Activated CD4-positive, alpha-beta T cell treated with anti-CD3 and anti-CD28 coated beads, Interleukin-2, amount 50 U/mL, for 48 hours (primary cell): ENCODE measurements at places on chromosomes 3 and 15.

DNA sequence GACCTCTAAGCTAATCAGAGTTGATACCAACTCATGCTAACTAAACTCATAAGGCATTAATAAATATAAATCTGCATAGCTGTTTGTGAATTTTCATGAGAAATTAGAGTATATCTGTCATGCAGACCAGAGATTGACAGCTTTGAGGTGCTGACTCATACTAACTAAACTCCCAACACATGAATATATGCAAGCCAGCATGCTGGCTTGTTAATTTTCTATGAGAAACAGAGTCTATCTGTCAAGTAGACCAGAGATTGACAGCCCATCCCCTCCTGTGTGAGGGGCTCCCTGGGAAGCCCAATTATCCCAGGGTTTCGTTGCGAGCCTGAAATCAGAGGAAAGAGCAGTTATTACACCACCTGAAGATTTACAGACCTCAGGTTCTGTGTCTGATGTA, 69.3 kb downstream of the CD47 start:
- no peak for DNase-seq

DNA sequence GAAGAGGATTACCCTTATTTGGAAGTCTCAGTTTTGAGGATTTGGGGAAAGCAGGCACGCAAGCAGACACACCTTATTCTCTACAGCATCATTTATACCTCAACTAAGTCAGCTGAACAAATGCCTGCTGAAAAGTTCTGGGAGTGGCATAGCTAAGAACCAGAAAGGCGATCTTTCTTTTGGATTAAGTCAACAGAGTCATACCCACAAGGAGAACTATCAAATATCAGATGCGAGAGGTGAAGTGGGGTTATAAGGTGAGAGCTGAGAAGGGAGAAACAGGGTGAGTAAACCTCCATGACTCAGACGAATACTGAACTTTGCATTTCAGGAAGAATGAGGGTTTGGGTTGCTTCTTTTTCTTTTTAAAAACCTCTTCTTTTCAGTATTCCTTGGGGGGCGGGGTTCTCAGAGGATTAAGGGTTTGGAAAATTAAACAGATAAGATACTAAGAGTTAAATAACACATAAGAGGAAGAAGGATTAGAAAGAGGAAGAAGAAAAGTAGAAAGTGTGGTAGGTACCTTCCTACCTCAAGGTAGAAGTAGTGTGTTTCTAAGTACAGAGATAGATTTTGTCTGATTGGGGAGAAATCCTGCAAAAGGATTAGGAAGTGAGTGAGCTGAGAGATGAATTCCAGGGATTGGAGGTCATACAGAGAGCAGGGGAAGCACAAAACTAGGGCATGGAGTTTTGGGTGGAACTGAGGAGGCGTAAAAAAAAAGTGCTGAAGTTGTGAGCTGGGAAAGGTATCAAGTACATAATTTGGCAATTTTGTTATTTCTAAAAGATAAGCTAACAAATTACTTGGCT, 41.3 kb upstream of the ICE2 start:
- DNase-seq: no peak

GRCh38 chr3:164852866-164853265, 225.4 kb downstream of the SI start:
- DNase-seq: no peak

DNA sequence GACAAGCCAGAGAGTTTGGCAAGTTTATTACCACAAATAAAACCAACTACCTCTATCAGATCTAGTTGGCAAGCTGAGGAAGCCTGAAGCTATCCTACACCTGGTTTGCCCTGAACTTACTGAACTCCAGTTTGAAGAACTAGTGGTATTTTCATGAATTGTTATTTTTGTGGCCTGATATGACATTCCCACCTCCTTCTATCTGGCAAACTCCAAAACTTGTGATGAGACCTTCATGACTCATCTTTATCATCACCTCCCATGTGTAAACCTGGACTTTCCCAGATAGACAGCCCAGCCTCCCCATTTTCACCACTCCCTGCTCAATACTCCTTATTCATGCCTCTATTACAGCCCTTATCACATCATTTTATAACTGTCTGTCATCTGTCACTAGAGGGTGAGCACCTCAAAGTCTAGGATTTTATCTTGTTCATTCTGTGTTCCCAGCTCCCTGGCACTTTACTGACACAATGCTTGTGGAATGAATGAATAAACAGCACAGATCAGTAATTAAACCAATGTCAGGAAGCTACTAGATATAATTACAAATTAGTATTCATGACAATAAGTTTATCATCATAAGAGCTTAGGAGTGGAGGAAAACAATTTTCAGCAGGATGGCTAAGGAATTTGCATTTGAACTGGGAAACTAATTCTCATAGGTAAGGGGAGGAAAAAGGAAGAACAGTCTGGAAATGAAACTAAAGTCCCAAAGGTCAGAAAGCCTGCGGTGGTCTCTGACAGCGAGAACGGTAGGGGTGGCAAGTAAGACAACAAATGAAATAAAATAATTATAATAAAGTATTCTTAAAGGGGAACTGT, 13.2 kb upstream of the TRANK1 start:
- no peak for DNase-seq

- no peak for DNase-seq
Observed at GRCh38 chr3:123783811-123784210, 100.3 kb downstream of the MYLK start.

DNA sequence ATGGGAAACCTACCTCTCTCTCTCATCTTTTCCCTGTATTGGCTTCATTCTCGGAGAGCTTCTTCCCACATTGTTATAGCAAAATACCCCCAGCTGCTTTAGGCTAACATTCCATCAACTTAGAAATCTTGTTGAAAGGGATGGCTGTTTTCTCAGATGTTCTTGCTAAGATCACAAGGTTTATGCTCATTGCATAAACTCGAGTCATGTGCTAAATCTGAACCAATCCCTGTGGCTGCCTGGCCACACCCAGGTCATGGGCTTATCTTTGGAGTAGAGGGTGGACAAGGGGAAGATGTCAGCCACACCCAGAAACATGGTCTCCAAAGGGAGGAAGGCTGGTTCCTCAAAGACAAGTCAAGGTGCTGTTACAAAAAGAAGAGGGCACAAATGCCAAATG, 150.6 kb upstream of the UMPS start:
- no peak for DNase-seq

- DNase-seq: no peak
Observed at GRCh38 chr3:135018149-135018923, 223.3 kb downstream of the EPHB1 start.

- DNase-seq: no peak
Observed at GRCh38 chr15:49045751-49046219, 461 bp downstream of the SECISBP2L start.

DNA sequence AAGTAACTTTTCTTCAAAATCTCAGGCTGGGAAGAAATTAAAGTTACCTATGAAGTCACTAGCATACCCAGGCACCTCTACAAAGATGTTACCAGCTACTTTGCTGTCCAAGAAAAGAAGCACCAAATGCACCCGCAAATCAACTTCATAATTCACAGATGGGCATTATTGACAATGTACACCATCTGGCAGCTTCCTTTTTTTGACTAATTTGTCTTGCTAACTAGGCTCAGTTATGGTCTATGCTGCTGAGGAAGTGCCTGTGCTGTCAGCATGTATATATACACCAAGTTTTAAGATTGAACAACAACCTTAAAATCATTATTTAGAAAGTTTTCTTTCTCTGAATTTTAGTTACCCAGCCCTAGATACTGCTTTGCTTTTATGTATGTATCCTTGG, 93.8 kb downstream of the NSUN3 start:
- DNase-seq: no peak

GRCh38 chr3:70970171-70970570, 613.4 kb downstream of the FOXP1 start:
- no peak for DNase-seq

- DNase-seq: no peak
Observed at GRCh38 chr3:9647450-9647849, 1.9 kb upstream of the MTMR14 start.

DNA sequence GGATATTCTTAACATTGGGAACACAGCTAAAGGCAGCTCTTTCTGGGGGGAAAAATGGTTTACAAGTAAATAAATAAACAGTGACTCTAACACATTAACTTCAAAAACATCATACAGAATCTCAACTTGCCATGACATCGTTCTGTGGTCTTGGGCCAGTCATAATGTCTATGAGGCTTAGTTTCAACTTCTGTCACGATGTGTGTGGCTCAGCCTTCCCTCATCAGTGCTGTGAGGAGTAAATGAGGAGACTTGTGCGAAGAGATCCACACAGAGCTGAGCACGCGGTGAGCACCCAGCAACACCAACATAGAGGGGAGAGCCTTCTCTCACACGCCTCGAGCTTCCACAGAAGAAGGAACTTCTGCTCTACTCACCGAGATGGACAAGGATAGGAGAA, 49.0 kb downstream of the DZIP1L start:
- DNase-seq: peak; percentile 58

DNA sequence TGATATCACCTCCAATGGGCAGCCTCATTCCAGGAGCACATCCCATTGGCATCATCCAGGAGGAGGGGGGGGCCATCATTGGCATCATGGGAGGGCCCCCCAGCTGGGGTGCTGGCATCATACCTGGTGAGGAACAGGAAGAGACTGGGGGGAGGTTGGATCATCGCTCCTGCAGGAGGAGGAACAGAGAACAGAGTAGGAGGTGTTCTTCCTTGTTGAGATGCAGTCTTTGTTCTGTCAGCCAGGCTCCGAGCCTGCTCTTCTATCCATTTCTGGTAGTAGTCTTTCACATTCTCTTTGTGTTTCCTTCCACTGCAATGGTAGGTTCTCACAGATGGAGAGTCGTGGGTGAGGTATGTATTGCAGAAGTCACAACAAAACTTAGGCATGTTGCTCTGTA, 16.7 kb upstream of the ERICH6 start:
- DNase-seq: no peak

GRCh38 chr3:115254492-115255196, 107.6 kb upstream of the ZBTB20 start:
- no peak for DNase-seq

- no peak for DNase-seq
Observed at GRCh38 chr3:41220906-41221677, 21.8 kb downstream of the CTNNB1 start.

- no peak for DNase-seq
Observed at GRCh38 chr15:57505056-57505715, 86.5 kb upstream of the MYZAP start.

- no peak for DNase-seq
Observed at GRCh38 chr3:19994796-19995195, 17.3 kb downstream of the PP2D1 start.

DNA sequence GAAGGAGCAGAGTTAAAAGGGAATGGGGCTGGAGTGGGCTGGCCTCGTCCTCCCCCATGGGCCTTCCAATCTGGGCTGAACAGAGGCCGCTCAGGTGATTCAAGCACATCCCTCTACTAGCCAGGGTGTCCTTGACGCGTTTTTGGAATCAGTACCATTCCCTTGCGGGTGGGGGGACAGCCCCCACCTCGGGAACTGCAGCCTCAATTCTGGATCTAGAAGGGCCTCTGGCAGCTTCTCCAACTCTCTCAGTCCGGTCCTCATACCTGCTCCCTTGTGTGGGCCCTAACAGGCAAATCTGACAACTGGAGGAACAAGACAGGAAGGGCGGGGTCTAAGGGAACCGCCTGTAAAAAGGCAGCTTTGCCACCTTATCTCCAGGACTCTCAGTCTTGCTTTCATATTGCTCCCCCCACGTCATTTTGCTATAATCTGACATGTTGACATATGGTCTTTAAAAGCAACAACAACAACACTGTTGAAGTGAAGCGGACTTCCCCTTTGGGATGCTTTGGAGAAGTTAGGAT, 802 bp upstream of the CHRNB4 start:
- DNase-seq: no peak
